Stimulated activated CD8-positive, alpha-beta memory T cell treated with anti-CD3 and anti-CD28 coated beads, Interleukin-15, amount 100 ng/mL, for 24 hours (primary cell): ENCODE measurements at places on chromosomes 3 and 15.

DNA sequence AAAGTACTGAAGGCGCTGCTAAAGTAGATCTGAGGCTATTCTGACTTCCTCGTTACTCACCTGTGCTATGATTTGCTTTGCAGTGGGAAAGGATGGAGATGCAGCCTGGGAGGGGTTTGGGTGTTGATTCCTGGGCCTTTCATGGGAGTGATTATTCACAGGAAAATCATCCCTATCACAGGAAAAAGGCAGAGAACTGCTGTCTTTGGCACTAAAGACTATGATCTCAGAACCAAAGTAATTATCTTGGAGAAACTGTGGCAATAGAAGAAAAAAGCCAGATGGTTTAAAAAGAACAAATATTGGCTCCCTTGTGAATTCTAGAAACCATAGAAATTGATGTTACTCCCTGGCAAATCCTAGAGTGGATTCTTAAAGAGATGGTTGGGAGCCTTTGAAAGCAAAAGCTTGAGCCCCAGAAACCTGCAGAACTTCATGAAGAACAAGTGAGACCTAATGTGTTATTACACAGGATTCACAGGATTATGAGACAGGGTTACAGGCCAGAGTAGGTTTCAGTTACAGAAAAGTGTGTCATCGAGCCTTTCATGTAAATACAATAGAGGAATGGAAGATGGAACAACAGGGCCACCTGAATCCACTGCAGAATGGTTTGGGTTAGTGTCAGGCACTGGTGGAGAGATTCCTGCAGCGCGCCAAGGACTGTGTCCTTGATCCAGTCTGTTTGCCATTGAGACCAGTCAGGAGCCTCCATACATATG is 85.7 kb downstream of the OXNAD1 start:
- DNase-seq: no peak

DNA sequence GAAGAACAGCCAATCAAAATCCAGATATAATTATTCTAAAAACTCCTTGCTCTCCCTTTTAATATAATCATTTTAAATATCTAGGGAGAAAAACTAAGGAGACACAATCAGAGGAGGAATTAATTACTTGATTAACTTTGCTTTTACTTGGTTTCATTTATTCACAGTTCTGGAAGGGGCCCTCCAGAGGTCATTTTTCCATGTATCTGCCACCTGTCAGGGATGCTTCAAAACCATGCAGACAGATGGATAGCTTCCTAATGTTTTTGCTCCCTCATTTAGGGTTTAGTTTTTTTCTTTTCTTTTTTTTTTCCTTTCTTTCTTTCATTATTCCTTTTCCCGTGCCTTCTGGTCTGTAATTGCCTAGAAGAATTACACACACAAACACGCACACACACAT is 438.1 kb upstream of the ARPP21 start:
- DNase-seq: no peak

DNA sequence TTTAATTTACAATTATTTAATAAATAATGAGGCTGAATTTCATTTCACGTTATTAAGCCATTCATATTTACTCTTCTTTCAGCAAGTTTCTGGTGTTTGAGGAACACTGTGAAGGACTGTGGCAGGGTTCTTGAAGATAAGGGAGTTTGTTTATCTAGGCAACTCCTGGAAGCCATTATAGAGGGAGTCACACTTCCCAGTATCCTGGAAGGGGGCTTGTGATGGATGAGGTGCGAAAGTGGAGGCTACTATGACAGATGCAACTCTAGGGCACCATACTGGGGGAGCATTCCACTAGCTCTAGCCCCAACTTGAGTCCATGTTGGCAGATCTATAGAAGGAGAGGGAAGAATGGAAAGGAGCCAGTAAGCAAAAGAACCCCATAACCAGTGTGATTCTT is 14.4 kb downstream of the CNOT10 start:
- no peak for DNase-seq

DNA sequence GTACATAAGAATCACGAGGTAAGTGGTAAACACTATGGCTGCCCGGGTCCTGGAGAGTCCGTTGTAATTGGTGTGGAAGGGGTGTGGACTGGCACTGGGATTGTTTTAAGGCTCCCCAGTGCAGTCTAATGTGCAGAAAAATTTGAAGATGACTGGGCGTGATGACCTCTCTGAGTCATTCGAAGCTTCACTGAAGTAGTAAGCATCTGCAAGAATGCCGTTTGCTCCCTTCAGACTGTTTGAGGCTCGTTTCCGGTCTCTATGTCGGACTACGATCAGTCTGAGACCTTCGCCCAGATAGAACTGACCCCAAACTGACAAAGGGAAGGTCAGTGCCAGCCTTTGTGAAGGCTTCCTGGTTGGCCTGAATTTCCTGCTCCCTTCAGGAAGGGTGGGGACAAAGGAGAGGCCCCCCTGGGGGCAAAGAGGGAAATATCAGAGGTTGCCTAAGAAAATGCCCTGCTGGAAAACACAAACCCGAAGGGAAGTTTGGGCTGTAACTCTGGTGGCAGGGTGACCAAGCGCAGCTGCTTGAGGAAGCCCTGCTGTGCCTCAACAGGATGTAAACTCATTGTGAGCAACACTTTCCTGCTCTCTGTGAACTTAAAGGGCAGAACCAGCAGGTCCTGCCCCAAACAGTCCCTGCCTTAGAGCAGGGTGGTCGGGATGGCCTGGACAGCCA is 34.6 kb downstream of the BTD start:
- DNase-seq: no peak

DNA sequence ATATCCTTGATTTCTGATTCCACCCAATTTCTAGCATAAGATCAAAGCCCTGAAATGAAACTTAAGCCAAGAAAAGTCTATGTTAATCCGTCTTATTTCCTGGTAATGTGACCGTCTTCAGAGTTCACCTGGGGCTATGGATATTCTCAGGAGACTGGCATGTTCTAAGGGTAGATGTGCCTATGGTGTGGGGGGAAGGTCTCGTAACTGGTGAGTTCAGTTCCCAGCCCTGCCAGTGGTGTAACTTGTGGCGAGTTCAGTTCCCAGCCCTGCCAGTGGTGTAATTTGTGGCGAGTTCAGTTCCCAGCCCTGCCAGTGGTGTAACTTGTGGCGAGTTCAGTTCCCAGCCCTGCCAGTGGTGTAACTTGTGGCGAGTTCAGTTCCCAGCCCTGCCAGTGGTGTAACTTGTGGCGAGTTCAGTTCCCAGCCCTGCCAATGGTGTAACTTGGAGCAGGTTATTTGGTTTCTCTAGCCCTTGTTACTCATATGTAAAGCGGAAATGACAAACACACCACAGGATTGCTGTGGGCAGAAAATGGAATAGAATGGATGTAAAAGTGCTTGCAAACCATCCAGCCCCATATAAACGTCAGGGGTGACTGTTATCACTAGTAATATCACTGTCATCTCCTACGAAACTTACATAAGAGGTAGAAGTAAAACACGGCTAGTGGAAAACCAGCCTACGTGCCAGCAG is 30.4 kb downstream of the SLC51A start:
- no peak for DNase-seq

- no peak for DNase-seq
Observed at GRCh38 chr3:102180280-102180931, 254.4 kb upstream of the ZPLD1 start.

- DNase-seq: no peak
Observed at GRCh38 chr3:182294696-182295095, 498.6 kb upstream of the ATP11B start.
